NCI-H82 (cell line): ENCODE measurements at places on chromosomes 5 and 9.

DNA sequence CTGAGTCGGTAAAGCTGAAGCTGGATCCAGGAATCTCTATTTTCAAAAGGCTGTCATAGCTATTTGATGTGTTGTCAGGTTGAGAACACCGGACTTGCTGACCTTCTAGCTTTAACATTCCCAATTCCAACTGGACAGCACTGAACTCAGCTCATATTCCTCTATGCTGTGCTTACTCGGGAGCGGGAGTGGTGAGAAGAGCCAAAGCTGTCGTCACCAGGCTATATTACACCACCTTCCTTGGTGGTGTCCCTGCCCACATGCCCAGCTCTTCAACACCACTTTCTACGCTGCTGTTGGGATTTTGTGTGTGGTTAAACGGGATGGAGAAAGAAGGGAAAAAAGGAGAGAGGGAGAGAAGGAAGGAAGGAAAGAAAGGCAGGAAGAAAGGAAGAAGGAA lies 653.6 kb downstream of the RAB3C start:
- DNase-seq, result no peak

DNA sequence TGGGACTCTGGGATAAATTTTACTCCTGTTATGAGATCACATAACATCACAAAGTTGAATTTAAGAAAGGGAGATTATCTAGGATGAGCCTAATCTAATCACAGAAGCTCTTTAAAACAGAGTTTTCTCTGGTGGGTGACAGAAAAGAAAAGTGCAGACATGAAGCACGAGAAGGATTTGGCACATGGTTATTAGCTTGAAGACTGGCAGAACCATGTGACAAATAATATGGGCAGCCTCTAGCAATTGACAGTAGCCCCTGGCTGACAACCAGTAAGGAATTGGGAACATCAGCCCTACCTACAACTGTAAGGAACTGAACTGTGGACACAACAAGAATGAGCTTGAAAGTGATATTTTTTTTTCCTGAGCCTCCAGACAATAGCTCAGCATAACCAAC lies 243.1 kb downstream of the HTR1A start:
- peak; percentile 22 for DNase-seq

DNA sequence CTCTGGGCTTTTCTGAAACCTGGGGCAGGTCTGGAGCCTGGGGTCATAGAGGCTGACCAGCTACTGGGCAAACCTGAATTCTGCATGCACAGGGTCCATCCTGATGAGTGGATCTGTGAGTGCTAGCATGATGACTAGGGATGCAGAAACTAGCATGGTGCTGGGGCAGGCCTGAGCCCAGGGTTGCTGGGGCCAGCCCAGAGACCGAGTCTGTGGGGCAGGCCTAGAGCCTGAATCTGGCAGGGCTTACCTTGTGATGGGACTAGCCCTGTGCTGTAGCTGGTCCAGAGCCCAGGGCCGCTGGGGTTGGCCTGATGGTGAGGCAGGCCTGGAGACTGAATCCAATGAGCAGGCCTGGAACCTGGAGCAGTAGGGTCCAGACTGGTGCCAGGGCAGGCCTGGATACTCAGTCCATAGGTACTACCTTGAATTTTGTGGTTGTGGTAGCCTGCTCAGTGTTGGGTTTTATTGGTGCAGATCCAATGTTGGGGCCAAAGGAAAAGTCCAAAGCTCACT lies 313.5 kb downstream of the TLR4 start:
- no peak for DNase-seq

- peak; percentile 64 for DNase-seq
These were observed 83.4 kb downstream of the SH3PXD2B start for GRCh38 chr5:172370648-172371545.

- no peak for DNase-seq
These were observed 223.0 kb downstream of the PJA2 start for GRCh38 chr5:109186759-109187158.

DNA sequence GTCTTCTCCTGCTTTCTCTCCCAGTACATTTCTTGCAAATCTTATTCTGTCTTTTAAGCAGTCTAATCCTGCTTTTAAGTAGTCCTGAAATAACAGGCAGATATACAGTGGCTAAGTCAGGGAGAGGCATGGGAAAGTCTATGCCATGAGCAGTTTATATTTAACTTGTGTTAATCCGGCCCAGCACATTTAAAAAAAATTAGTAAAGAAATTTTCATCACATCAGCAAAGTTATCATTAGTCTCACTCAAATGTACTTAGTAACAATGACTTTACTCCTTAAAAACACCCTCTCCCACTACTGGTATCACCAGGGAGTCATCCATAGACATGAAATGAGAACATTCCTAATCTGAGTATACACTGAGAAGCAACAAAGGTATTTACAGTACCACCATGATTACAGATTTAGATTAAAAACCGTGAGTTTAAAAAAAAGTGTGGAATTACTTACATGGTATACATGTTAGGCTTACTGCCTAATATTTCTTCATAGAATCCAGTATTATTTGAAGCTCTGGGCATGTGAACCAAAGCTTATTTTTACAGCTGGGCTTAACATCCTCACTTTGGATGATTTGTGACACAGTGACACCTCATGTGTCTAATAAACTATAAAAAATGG lies 75.9 kb upstream of the DAB2 start:
- DNase-seq, result no peak

DNA sequence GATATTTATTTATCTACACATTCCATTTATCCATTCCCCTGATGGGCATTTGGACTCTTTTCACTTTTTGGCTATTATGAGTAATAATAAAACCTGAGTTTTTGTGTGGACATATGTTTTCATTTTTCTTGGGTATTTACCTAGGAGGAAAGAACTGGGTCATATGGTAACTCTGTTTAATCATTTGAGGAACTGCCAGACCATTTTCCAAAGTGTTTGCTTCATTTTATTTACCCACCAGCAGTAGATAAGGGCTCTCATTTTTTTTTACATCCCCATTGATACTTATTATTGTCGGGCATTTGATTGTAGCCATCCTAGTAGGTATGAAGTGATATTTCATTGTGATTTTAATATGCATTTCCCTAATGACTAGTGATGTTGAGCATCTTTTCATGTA lies 7.7 kb upstream of the PTPDC1 start:
- DNase-seq, result no peak

DNA sequence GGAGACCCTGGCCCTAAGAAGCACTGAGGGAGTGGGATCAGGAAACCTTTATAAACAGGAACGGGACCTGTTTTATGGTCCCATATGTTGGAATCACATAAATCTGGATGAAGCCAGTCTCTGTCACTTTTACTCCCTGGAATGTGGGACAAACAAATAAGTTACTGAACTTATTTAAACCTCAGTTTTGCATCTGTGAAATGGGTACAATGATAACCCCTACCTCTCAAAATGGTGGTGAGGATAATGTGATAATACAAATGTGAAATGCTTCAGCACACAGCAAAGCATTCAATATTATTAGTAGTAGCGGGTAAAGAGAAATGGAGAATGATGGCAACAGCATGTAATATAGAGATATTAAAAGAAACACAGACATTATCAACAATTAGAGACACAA lies 298.9 kb downstream of the ZSWIM6 start:
- DNase-seq, result no peak

GRCh38 chr5:52693280-52693679 lies 94.4 kb upstream of the ITGA1 start:
- peak; percentile 6 for DNase-seq

- no peak for DNase-seq
These were observed 58.5 kb downstream of the ATP10B start for GRCh38 chr5:160793530-160793899.

DNA sequence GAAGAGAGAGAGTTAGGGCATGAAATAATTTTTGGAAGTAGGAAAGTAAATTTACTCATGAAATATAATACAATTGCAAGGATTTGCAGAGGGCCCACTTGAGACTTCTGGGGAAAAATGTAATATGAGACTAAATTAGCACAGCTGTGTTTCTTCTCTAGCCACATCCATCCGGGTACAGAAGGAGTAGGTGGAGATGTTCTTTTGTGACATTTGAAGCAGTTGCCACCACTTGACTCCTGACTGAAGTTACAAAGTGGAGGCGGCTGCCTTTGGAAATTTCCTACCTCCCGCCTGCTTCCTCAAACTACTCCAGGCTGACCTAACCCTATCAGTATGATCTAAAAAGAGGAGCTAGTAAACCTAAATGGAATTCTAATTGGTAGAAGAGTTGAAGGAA lies 58.1 kb upstream of the SHISAL2B start:
- DNase-seq, result no peak

GRCh38 chr9:105662184-105663104 lies at the start of gene TAL2:
Gene TAL2, plus strand, starts transcription at chr9:105662457. Its CDS starts 40 bp downstream, at chr9:105662497.
- DNase-seq, result no peak

DNA sequence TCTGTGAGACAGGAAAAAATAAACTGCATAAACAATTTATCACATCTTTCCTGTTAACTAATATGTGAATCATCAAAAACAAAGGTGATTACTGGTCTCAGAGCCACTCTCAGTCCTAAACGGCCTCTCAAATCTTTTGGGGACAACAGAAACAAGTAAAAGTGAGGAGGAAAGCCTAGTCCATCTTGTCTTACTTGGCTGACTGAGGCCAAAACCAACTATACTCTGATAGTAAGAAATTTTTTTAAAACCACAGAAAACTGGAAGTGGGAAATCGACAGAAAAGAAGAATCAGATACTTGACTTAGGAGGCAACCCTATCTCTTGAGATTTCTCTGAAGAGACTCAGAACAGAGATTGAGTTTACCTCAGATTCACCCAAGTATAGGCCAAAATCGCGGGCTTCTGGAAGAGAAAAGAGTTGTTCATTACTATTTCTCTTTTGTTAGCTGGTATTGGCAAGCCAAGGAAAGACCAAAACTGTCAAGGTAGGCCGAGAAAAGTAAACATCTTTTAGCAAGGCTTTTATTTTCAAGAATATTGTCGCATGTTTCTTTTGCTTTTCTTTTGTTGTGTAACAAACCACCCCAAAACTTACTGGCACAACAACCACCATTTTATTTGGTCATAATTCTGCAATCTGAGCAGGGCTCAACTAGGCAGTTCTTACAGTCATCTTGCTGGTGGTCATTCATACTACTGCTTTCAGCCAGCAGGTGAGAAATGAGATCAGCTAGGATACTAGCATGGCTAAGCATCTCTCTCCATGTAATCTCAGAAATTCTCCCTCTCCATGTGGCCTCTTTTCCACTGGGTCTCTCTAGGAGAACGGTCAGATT lies 46.1 kb downstream of the RFX3 start:
- DNase-seq, result peak; percentile 64

DNA sequence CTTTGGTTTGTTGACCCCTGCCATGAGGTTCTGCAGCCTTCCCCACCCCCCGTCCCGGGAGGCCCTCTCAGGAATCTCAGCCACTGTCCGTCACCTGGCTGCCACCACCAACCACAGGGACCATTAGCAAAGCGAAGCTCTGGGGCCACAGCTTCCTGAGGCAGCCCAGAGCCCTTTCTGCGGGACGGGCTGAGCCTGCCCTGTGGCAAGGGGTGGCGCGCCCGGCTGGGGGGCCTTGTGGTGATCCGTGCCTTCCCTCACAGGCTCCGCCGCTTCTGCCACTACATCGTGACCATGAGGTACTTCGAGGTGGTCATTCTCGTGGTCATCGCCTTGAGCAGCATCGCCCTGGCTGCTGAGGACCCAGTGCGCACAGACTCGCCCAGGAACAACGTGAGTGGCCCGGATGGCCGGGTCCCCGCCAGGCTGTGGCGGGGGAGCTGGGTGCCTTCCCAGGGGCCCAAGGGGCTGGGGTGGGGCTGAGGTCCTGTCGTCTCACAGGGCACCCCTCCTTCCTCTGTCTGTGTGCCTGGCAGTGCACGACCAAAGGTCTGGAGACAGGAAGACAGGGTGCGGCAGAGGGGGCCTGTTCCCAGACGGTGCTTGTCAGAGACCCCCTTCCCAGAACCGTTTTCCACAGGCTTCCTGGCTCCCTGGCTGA lies 169.2 kb downstream of the CACNA1B start:
- DNase-seq, result no peak

DNA sequence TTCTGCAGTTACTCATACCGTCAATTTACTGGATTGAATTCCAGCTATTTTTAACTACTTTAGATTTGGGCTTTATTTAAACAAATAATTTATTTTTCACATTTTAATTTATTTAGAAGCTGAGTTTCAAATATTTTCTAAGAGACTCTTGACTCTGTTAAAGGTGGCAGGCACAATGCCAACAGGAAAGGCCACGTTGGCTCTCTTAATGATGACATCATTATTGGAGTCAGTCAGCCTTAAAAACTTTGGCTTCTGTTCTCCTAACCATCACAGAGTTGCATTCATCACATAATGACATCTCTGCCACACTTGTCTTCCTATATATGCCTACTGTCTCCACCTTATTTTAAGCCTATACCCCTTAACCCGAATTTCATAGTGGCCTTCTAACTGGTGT lies 172.3 kb upstream of the PLPPR1 start:
- DNase-seq, result no peak

DNA sequence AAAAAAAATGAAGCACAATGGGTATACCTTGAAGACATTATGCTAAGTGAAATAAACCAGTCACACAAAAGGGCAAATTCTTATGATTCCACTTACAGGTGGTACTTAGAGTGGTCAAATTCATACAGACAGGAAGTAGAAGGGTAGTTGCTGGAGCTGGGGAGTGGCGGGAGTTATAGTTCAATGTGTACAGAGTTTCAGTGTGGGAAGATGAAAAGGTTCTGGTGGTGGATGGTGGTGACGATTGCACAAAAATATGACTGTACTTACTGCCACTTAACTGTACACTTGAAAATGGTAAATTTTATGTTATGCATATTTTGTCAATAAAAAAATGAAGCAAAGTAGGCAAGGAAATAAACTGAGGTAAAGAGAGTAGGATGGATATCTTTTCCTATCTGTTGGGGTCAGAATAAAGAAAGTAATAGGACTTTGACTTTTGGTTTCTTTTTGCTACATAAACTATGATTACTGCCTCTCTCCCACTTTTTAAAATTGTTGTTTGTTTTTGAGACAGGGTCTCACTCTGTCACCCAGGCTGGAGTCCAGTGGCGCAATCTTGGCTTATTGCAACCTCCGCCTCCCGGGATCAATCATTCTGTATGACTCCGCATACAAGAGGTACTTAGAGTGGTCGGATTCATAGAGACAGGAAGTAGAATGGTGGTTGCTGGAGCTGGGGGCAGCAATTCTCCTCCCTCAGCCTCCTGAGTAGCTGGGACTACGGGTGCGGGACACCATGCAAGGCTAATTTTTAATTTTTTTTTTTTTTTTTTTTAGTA lies 4.0 kb upstream of the PSAT1 start:
- no peak for DNase-seq

GRCh38 chr5:134026521-134027287 lies 21.9 kb upstream of the VDAC1 start:
- peak; percentile 89 for DNase-seq

DNA sequence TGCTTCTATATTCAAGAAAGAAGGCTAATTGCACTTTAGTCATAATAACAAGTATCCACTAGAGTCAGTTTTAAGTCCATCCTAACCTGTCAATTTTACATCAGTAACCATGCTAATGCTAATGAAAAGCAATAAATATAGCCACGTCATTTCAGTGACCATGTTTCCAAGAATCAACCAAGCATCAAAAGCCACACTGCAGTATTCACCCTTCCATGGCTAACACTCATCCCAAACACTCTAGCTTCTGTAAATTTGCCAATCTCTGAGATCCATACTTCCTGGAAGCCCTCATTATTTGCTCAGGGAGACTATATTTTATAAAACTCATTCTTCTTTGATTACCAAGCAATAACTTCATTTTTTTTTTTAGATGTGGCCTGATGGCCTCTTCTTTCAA lies 712.0 kb downstream of the CETN3 start:
- no peak for DNase-seq

GRCh38 chr5:84088996-84089395 lies 295.7 kb downstream of the EDIL3 start:
- DNase-seq, result peak; percentile 65
